ENCODE measurements at places on chromosomes 11 and 22. TPM values are rescaled to one million over a fixed set of nuclear protein-coding genes. Genes with fewer than 3 reads are reported as not detected.

GRCh38 chr11:45104006-45104789 lies 42.2 kb upstream of the PRDM11 start:
- no peak for DNase-seq

GRCh38 chr11:74701351-74701750 lies 29.9 kb downstream of the CHRDL2 start:
- no peak for DNase-seq

- DNase-seq, result no peak
Observed at GRCh38 chr11:9049959-9050358, 41.4 kb downstream of the SCUBE2 start.

DNA sequence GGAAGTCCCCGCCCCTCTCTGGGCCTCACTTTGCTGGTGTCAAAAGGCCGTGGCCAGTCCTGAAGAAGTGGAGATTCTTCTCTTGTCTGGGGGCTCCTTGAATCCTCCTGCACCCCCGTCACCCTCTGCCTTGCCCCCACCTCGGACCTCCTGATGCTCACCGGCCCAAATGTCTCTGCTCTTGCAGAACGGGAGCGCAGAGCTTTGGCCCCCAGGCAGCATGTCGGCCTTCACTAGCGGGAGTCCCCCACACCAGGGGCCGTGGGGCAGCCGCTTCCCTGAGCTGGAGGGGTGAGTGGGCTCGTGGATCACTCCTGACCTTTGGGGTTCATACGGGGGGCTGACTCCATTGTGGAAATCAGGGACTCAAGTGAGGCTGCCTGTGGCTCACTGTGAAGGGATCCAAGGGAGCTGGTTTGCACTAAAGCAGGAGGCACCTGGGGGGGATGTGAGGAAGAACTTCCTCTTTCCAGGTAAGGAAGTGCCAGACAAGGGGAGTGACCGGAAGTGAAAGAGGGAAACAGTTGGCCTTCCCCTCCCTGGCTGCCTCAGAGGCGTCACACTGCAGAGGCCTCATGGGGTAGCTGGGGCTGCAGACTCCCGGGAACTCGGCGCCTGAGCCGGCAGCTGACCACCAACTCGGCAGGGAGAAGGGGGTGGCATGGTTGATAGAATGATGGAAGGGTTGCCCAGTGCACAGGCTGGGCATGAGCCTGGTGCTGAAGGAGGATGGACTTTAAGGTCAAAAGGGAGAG lies 23.1 kb downstream of the CSF2RB start:
- no peak for DNase-seq

Gene TOP3B
- 11.7 TPM for polyA plus RNA-seq

Gene GLYATL2
- polyA plus RNA-seq, result 0.61 TPM

- DNase-seq, result peak; percentile 46
Observed at GRCh38 chr11:124717786-124718651, 21.7 kb upstream of the NRGN start.

- peak; percentile 6 for DNase-seq
Observed at GRCh38 chr11:97622795-97623194, 1233.0 kb downstream of the JRKL start.

DNA sequence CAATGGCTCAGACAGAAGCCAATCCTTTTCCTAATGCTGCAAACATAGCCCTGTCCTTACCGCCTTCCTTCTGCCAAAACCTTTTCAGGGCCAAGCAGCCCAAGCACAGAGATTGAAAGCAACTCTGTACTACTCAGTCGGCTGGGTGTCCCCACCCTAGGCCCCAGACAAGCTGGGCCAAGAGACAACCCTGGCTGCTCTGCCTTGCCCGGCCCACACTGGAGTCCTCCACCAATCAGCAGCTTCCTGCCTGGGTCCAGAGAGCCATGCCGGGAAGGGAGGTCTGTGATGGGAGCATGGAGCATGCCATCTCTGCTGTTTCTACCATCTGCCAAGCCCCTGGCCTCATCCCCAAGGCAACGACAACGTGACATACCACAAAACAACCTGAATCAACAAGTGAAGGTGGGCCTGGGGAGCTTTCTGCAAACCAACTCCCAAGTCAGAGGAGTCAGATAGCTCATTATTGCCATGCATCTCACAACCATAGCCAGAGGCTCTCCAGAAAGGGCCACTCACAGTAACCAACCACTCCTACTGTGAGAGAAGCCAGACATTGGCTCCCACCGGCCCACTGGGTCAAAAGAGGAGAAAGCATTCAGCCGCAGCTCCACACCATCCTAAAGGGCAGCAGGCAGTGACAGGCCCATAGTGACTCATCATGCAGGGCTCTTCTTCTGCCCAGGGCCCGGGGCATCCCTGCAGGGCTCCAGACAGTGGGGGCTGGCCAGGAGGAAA lies 18.2 kb downstream of the PATZ1 start:
- DNase-seq, result peak; percentile 61

Gene HTR3A
- not detected for polyA plus RNA-seq

Gene PATE2
- polyA plus RNA-seq, result not detected

Gene DPAGT1
- polyA plus RNA-seq, result 66.1 TPM

Gene OSM
- polyA plus RNA-seq, result not detected

GRCh38 chr11:72229925-72230763 lies 5.6 kb downstream of the INPPL1 start:
- DNase-seq, result no peak

Gene FOLR3
- polyA plus RNA-seq, result 4.6 TPM

GRCh38 chr11:107593951-107594350 lies 3.0 kb downstream of the ELMOD1 start:
- no peak for DNase-seq

- DNase-seq, result no peak
Observed at GRCh38 chr11:2989551-2989950, 2.6 kb downstream of the NAP1L4 start.

DNA sequence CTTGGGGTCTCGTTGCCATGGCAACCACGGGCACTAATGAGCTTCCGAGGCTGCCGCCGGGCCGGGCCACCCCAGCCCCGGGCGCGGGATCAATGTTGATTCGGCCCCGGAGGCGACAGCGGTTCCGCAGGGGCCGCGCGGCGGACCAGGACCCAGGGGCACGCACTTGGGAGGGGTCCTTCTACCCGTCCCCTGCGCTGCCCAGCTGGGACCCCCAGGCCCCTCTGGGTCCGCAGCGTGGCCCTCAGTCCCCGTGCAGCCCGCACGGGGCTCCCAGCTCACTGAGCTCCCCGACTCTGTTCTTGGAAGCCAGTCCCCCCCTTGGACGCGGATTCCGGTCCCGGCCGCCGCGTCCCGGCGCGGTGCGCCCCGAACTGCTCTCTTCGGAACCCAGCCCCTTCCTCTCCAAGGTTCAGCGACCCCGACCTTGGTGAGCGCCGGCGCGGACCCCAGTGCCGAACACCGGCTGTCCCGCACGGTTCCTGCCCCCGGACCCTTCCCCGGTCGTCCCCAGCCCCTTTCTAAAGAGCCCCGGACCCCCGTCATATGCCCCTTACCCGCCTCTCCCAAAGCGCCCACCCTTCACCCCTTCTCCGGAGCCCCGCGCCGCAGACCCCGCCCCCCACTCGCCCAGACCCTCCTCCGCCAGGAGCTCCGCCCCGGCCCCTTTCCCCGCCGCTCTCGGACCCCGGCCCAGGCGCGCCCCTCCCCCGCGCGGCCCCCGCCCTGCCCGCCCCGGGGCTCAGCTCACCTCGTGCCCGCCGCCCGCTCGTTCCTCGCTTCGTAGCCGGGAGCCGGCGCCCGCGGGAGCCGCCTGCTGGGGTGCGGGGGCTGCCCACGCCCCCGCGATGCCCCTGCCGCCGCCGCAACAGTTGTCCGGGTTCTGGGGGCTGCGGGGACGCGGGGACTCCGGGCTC lies 18.3 kb upstream of the SHISAL1 start:
- no peak for DNase-seq

GRCh38 chr22:45585437-45585755 lies 82.7 kb downstream of the FBLN1 start:
- DNase-seq, result no peak

Gene APOBEC3H
- 0.24 TPM for polyA plus RNA-seq

DNA sequence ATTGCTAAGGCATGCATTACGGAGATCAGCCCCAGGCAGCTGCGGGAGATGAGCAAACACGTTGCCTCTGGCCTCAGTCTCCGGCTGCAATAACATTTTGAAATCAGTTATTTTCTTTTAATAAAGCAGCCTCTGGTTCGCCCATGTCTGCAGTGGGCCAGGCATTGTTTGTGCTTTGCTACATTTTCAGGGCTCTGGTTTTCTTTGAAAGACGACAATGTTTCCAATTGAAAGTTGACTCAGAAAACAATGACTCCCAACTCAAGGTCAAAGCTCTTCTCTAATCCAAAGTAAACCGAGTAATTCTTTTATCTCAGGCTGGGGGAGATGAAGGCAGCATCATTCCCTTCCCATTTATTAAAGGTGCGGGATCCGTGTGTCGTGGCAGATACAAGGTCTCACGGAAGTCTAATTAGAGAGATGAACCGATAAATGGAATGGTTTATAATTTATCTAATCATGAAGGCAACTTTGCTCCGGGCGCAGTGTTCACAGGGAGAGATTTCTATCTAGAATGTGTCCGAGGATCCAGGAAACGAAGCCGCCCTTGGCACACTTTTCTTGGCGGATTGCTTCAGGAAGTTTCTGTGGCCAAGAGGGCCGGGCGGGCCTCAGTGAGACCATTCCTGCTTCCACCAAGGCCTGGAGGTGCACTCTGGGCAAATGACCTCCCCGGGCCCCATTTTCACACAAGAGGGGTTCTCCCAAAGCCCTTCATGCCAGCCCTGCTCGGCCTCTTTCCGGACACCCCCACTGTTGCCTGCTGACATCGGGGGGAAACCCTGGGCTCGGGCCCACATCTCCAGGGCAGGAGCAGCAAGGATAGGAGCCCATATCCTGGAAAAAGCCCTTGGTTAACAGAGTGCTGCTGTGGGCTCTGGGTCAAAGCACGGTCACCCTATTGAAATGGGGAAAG lies 811.4 kb downstream of the BRD1 start:
- DNase-seq, result no peak

GRCh38 chr11:210803-211180 lies 3.3 kb downstream of the RIC8A start:
- no peak for DNase-seq

- DNase-seq, result no peak
Observed at GRCh38 chr11:116581349-116581748, 191.4 kb downstream of the BUD13 start.

DNA sequence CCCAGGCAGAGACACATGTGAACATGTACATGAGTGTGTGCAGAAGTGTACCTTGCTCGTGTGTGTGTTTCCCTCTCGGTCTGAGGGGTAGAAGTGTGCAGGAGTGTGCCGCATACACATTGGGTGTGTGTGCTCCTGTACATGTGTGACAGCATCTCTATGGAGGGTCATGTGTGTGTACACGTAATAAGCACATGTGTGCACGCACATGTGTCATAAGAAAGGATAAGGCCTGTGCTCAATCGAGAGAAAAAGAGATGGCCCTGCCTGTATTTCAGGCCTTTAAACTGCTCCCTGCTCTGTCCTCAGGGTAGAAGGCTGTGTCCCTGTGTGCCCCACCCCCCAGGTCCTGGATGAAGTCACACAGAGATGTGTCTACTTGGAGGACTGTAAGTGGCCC lies 61.8 kb downstream of the OTOG start:
- no peak for DNase-seq

DNA sequence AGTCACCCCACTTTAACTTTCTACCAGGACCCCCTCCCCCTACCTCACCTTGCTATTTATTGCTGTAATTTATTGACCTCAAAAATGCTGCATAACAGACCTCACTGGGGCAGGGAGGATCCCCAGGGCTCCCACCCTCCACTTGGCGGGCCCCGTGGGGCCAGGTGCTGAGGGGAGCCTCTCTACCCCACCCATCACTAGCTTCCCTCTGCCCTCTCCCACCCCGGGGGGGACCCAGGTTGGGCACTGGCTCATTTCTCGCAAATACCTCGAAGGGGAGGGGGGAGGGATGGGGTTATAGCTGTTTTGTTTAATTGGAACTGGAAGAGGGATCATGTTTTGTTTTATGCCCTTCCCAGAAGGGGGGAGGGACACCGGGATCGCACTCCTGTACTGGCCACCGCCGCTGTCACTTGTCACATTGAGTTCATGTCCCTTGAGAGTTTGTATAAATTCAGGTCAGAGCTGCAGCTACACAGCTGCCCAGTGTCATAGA lies 16.3 kb upstream of the TMEM191C start:
- no peak for DNase-seq

Gene MRGPRE
- polyA plus RNA-seq, result not detected

DNA sequence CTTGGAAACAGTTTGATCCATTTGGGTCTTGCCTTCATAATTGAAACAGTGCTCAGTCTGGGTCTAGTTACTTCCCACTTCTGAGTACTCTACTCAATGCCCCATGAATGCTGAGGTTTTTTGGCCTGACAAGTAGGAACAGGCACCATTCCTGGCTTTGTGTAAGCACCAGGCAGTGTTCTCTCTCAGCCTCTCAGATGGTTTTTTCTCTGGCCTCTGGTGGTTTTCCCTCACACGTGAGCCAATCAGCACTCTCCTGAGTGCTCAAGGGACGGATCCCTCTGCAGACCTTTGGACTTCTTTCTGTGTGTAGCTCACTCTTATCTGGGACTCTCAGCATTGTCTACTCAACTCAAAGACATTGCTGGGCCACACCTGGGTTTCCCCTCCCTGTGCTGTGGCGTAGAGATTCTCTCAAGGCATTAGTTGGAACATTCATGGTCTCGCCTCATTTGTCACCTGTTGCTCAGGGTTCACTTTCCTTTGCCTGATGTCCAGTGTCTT lies 21.3 kb downstream of the SIK2 start:
- DNase-seq, result peak; percentile 62

- peak; percentile 28 for DNase-seq
Observed at GRCh38 chr11:64742889-64743590, 902 bp downstream of the RASGRP2 start.

- no peak for DNase-seq
Observed at GRCh38 chr22:26239581-26239980, 70.3 kb downstream of the SEZ6L start.

Gene MMP27
- polyA plus RNA-seq, result not detected

Gene ARHGAP8
- polyA plus RNA-seq, result 28.0 TPM

Measured in mammary epithelial cell (primary cell).